ENCODE measurements at places on chromosomes 6 and 20.

GRCh38 chr6:17768881-17769280 is 62.2 kb upstream of the NUP153 start:
- DNase-seq, result no peak

DNA sequence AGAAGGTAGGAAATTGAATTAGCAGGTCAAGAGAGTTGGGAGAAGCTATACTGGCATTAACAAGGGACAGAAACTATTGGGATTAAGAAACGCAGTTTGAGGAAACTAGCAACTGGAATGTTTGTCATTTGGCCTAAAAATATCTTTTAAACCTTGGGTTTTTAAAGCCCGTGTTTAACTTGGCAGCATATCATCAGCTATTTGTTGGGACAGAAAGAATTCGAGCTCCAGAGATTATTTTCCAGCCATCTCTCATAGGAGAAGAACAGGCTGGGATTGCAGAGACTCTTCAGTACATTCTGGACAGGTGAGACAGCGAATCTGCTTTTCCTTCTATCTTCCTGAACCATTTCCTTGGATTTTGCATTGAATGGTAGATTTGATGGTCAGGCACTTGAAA is 17.8 kb downstream of the ACTR5 start:
- no peak for DNase-seq

- DNase-seq, result no peak
Observed at GRCh38 chr6:3895312-3895653, 46.1 kb downstream of the FAM50B start.

DNA sequence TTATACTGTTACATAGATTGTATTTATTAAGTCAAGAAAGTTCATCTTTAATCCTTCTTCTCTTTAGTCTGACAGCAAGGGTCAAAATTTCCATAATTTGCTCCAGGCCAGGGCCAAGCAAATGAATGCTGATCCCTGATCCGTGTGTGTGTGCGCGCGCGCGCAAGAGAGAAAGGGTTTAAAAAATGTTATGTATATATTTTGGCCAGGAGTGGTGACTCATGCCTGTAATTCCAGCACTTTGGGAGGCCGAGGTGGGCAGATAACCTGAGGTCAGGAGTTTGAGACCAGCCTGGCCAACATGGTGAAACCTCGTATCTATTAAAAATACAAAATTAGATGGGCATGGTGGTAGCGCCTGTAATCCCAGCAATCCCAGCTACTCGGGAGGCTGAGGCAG is 61.7 kb downstream of the GTF2H5 start:
- DNase-seq, result no peak

DNA sequence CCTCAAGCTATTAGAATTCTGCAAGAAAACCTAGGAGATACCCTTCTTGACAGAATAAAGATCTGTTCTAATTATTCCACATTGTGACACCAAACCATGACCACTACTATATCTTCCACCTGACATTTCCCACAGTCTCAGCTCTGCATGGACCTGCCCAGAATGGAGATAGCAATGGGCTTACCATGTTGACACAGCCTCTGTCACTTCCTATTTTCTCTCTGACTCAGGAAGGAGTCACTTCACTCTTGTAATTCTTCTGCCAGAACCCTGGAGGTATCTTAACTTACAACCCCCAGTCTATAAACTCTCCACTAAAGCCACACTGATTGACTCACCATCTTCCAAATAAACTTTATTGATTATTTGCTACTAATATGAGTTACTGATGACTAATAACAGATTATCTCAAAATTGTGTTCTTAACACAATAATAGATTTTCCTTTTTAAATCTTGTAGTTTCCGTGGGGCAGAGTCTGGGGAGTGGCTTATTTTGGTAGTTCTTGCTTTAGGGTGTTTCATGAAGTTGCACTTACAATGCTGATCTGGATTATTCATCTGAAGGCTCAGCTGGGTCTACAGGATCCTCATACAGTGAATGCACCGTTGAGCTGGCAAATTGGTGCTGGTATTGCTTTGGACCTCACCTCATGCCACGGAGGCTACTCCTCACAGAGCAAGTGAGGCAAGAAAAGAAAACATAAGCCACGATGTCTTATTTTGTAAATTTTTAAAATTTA is 869.9 kb downstream of the KIF16B start:
- no peak for DNase-seq

DNA sequence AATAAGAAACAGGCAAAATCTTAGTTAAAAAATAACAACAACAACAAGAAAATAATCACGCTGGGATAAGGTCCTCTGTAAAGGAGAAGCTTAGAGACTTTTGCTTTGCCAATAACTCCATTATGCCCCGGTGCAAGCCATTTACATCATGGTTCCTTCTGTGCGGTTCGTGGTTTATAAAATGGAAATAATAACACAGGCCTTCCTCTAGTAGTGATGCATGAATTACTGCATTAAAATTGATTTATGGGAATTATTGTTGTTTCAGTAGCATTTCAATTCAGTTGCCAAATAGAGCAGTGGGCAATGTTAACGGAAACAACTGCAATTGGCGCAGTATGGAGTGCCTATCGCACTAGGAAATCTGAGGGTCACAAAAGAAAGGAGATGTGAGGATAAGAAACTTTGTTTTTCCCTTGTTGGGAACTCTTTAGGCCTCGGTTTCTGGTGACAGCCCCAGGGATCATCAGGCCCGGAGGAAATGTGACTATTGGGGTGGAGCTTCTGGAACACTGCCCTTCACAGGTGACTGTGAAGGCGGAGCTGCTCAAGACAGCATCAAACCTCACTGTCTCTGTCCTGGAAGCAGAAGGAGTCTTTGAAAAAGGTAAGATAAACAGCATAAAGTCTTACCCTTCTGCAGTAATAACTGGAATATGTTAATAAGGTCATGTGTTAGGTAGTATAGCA is 1.1 kb downstream of the CD109 start:
- DNase-seq, result no peak

DNA sequence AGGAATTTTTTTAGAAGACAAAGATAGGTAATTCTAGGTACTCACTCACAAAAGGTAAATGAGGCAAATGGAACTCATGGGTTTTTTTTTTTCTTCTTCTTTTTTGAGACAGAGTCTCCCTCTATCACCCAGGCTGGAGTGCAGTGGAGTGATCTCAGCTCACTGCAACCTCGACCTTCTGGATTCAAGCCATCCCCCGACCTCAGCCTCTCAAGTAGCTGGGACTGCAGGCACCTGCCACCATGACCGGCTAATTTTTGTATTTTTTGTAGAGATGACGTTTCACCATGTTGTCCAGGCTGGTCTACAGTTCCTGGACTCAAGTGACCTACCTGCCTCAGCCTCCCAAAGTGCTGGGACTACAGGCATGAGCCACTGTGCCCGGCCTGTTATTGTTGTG is 126.1 kb downstream of the LRRC1 start:
- DNase-seq, result no peak

DNA sequence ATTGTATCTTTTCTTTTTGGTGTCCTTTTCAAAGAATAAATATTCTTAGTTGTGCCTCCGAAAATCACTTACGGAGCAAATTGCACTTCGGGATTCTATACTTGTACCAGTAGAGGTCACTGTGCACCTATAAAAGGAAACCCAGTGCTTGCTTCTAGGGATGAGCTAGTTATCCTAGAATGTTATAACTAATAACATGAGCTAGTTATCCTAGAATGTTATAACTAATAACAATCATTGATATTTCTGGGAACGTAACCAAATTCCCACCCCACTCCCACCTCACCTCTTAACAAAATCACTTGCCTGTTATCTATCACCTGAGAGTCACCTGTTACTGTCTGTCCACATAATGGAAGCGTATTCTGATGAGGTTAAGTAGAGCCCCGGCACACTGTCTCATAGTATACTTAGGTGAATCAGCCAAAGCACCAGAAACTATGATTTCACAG is 126.9 kb upstream of the TIAM2 start:
- DNase-seq, result no peak

- no peak for DNase-seq
Observed at GRCh38 chr20:37901654-37902503, 1.0 kb upstream of the VSTM2L start.

- DNase-seq, result no peak
Observed at GRCh38 chr6:44806656-44807055, 419.1 kb downstream of the CDC5L start.

DNA sequence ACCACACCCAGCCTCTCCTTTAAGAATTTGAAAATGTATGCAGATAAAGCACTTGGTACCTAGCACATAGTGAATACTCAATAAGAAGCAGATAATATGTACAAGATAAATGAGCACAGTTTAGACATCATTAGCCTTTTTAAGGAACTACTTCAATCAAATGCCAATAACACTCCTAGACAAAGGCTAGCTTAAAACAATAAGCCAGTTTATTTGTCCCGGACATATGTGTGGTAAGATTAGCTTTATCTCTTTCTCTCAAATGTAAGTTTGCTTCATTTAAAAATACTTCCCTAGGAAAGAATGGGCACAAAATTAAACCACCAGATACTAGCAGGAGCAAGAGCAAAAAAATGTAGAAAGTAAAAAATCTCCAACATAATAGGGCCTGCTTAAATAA is 73.8 kb downstream of the MAP3K5 start:
- no peak for DNase-seq

- DNase-seq, result no peak
Observed at GRCh38 chr6:97195117-97195516, 87.9 kb downstream of the MMS22L start.

DNA sequence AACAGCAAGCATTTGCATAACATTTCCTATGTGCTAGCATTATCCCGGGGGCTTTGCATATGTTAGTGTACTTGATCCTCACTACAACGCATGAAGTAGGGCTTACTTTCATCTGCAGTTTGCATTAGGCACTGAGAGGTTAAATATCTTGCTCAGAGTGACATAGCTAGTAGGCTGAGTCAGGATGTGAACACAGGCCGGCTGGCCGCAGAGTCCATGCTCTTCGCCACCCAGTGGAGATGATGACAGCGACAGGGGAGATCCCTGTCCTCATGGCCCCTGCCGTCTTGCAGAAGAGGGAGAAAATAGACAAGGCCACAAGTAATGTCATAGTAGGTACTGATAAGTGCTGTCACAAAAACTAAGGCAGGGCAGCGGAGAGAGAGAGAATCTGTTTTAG is 46.9 kb downstream of the LYRM4 start:
- no peak for DNase-seq

DNA sequence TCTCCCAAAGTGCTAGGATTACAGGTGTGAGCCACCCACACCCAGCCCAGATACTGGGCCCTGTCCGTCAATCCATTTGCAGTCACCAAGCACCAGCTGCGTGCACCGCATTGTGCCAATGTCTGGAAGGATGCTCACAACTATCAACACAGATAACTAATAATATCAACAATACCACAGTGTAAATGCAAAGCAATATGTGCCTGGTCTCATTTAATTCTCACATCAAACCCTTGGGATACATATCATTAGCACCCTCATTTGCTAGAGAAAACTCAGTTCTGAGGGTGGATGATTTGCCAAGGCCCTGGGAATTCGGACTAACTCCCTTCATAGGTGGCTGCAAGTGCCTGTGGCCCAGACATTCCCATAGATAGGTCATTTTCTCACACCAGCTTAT is 14.5 kb downstream of the RIPOR3 start:
- DNase-seq, result no peak

DNA sequence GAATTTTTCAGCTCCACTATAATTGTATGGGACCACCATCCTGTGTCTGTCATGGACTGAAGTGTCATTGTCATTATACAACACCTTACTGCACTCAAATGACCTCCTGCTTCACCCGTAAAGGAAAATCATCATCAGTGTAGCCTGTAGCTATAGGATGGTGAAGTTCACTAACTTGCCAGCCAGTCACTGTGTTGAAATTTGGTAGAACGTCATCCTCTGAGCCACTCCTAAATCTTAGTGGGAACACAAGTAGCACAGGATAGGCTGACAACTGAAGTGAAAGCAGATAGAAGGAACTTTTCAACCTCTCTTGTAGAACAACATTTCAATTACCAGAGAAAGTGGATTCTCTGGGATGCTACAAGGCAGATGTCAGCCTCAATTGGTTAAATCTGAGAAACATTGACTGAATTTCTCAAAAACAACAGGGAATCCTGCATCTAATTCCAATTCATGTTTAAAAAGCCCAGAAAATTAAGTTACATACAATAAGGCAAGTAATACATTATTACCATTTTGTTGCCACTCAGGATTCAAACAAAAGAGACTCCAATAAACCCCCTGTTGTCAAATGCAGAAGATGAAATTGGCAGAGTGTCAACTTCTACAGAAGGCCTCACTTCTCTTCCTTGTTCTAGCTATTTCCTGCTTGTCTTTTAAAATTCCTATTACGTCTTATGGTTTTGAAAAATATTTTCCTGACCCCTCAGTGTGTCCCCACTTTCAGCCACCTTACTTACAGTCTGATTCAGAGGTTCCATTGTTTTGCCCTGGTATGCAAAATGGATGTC is 647.9 kb upstream of the AGPAT4 start:
- no peak for DNase-seq

DNA sequence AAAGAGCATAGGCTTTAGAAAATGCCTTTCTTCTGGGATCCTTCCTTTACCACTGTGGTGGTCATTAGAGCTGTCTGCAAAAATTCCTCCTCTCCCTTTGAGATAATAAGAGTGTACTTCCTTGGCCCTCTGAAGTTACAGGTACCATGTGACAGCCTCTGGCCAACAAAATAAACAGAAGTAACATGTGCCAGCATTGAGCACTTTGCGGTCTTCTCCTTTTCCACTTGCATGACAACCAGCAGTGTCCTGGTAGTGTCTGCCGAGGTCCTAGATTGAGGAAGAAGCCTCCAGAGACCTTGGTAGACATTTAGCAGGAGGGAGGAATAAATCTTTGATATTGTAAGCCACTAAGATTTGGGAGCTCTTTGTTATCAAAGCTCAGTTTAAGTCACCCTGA is 87.5 kb upstream of the ARID1B start:
- DNase-seq, result no peak

DNA sequence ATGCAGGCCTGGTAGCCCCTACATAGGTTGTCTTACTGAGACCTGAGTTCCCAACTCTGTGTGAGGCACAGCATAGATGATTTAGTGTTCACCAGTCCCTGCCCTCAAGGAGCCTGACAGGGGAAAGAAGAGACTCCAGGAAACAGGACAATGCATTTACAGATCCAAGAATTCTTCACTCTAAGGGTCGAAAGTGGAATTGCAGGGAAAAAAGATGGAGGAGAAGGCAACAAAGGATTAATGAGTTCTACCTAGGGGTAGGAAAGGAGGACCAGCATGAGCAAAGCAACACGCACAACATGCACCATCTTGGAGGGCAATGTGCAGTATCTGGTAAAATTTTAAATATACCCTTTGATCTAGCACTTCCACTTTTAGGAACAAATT is 5.9 kb downstream of the SPAG4 start:
- no peak for DNase-seq

GRCh38 chr6:122817766-122818165 is 28.7 kb downstream of the SMPDL3A start:
- no peak for DNase-seq

DNA sequence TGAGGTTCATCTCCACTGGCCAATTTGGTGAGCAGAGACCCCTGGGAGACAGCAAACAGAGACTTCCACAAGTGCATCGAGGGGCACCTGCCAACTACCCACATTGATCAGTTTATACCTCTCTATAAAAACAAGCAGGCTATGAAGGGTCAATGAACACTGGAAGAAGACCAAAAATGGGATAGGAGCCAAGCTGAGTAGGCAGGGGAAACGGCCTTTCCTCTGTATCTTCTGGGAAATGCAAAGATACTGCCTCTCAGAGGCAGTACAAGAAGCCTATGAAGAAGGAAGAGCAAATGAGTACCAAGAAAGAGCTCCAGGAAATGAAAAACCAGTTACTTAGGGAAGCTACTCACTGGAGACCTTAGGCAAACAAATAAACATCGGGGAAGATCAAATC is 247.7 kb downstream of the GMDS start:
- no peak for DNase-seq
